ENCODE measurements at places on chromosomes 11 and 22.

GRCh38 chr11:119706029-119706428 is 23.0 kb downstream of the NECTIN1 start:
- DNase-seq, result no peak

- DNase-seq, result no peak
Observed at GRCh38 chr11:35227576-35228327, 88.8 kb downstream of the CD44 start.

DNA sequence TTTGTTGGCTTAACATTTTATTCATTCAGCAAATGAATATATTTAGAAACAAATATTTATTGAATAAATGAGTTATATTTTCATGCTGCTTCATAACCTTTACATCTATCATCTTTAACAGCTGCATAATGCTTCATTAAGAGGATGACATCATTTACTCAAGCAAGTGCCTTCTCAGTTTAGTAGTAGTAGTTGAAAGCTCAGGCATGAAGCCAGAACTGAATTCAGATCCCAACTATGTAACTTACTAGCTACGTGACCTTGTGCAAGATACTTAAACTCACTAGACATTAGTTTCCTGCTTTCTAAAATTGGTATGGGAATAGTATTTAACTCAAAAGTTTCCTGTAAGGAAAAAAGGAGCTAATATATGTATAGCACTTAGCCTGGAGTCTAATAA is 90.3 kb downstream of the TMPRSS5 start:
- DNase-seq, result no peak

GRCh38 chr11:134233729-134234179 is 9.3 kb downstream of the VPS26B start:
- DNase-seq, result no peak

DNA sequence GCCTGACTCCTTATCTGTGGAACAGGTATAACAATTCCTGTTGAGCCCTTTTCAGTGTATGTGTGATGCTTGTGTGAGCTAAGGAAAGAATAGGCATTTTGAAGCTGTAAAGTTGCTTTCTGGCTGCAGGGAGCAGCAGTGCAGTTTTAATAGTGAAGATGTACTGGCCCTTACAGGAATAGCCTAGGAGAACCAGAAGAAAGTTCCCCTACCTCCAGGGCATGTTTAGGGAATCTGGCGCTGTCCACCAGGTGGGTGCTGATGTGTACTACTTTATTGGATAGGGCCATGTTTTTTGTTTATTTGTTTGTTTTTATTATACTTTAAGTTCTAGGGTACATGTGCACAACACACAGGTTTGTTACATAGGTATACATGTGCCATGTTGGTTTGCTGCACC is 11.5 kb downstream of the BMAL1 start:
- no peak for DNase-seq

GRCh38 chr11:93113824-93114223 is 84.0 kb downstream of the SLC36A4 start:
- no peak for DNase-seq

- no peak for DNase-seq
Observed at GRCh38 chr11:44930588-44931302, 19.9 kb downstream of the TP53I11 start.

DNA sequence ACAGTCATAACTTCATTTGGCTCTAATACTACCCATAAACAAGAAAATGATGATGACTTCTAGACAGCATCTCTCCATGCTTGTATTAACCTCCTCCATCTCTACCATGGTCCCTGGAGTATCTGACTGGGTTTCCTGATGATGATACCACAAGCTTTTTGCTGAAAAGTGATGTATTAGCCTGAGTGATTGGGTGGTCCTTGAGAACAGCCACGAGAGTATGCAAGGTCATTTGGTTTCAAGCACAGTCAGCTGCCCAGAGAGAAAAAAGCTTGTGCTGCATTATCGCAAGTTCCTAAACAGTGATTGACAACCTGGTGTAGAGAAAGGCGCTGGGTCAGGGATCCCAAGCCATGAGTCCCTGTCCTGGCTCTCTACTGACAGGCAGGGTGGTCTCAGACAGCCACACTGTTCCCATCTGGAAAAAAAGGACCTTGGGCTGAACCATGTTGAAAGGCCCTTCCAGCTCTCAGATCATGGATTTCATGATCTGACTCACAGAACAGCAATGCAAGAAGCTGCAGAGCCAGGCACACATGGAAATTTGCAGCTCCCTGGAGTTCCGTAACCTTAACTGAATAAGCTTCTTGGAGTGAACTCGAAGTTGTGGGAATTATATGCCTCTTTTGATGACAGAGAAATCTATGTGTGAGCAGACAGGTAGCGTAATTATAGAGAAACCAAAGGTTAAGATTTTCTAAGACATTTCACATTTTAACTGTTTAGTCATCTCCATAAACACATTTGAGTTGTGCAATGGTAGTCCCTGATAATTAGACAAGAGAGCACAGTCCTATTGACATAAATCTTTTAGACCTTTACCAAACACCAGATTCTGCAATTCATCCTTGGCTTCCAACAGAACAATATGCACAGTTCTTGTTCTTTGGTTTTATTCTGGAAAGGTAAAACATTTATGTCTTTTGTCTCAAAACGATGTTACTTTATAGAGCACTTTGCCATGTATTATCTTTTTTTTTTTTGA is 54.1 kb upstream of the UBASH3B start:
- DNase-seq, result peak; percentile 77

DNA sequence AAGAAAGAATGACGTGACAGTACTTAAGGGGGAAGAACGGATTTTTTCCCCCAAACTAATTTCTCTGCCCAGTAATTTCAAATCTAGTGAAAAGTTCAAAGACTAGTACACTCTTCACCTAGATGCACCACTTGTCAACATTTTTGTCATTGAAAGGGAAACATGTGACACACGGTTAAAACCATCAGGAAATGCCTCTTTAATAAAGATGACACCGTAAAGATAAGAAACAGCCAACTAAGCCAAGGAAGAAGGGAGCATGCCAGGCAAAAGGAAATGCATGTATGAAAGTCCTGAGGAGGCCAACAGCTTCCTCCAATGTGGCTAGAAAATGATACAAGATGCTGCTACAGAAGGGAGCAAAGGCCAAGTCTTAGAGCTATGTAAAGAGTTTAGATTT is 49.4 kb downstream of the RSF1 start:
- DNase-seq, result no peak

- no peak for DNase-seq
Observed at GRCh38 chr11:99410636-99411035, 389.9 kb downstream of the CNTN5 start.

DNA sequence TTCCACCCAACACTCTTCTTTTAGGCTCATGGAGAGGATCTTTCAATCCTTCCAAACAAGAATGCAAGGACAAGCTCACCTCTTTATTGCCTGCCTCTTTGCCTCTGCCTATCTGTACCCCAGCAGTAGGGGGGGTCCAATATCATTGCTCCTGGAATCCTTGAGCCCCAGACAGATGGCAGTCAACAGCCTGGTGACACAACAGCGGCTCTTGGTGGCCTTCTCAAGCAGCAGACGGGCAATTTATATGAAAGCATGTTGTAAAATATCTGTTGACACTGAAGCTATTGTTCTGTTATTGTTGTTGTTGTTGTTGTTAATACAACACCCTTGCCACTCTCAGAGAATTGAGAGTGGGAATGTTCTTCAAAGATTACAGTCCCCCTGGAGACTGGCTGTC is 480.0 kb upstream of the CADM1 start:
- no peak for DNase-seq

- DNase-seq, result no peak
Observed at GRCh38 chr11:46001448-46001914, 79.0 kb downstream of the LARGE2 start.

DNA sequence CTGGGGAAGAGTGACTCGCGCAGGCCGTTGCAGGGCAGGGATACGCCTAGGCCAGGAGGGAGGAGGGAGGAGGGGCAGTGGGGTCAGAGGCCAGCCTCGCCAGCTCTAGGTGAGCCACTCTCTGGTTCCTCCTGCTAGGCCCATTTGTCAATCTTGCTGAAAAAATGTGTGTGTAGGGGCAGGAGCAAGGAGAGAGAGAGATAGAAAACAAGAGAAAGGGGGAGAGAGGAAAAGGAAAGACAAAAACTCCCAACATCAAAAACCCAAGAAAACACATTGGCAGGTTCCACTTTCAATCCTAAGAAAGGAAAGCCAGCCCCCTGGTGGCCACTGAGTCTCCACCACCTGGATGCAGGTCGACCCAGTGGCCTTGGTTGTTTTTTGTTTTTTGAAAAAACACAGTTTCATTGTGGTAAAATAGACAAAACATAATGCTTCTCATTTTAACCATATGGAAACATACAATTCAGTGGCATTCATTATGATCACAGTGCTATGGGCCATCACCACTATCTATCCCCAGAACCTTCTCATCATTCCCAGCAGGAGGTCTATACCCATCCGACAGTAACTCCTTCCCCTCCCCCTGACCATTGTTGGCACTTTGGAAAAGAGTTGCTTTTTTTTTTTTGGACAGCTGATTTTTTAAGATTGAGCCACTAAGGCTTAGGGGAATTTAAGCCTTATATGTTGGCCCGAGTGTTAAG is 10.9 kb downstream of the OMP start:
- no peak for DNase-seq

GRCh38 chr11:78790784-78791183 is 216.1 kb upstream of the NARS2 start:
- no peak for DNase-seq

- no peak for DNase-seq
Observed at GRCh38 chr11:121464352-121464946, 11.7 kb upstream of the SORL1-AS1 start.

GRCh38 chr11:60455531-60456042 is at the start of gene MS4A1:
Gene MS4A1, plus strand, starts transcription at chr11:60455847. Its CDS starts 6,528 bp downstream, at chr11:60462375.
- no peak for DNase-seq

DNA sequence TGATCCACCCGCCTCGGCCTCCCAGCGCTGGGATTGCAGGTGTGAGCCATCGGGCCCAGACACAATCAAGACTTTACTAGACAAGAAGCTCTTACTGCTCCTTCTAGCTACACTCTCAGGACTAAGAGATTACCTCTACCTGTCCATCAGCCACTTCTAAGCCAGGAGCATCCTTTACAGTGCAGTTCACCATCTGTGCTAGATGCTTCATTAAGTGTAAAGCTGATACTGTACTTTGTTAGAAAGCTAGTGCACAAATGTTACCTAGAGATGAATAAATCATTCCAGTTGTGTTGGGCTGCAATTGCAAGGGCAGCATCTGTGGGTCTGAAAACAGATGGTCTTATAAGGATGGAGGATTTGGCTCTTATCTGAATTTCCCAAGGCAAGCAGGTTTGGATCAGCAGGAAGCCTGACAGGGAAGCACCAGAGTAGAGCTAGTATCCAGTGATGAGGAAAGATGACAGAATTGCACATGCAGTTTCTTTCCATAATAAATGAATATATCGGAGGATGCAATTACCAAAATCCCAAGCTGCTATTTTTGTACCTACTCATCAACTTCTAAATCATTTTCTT is 58.3 kb downstream of the FAM168A start:
- DNase-seq, result no peak

DNA sequence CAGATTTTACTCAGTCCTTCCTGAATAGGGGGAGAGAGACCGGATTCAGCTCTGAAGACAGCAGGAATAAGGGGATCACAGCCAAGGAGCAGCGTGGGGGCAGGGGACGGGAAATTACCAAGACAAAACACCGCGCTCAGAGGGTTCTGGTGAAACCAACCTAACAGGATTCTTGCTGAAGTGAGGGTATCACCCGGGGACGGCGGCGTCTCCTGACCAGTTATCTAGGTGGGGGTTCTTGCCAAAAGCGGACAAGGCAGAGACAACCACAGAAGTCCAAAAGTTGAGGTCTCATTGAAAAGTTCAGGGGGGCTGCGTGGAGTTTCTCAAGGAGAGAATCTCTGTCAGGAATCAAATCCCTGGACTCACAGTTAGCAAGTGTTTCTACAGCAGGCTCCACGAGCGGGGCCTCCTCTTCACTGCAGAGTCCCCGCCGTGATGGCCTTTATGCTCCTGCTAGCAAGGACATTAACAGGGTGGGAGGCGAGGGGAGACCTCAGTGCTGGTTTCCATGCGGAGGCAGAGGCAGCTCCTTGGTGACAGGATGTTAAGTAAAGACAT is 291.0 kb downstream of the BRD1 start:
- DNase-seq, result no peak

DNA sequence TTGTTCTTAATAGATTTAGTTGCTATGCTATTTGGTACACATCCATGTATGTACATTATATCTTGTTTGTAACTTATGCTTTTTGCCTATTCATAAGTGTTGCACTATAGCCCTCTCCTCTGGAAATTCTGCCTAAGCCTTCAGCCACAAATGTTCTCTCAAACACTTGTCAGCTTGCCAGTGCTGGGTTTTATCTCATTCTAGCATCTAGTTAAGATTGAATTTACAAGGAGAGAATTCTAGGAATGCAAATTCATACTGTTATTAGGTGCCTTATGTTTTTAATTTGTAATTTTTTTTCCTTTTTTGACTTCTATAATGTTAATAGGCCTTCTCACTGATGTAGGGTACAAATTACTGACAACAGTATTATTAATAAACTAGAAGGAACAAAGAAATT is 14.6 kb upstream of the CTSC start:
- DNase-seq, result no peak

- DNase-seq, result no peak
Observed at GRCh38 chr22:23775779-23776375, 3.2 kb downstream of the MMP11 start.

DNA sequence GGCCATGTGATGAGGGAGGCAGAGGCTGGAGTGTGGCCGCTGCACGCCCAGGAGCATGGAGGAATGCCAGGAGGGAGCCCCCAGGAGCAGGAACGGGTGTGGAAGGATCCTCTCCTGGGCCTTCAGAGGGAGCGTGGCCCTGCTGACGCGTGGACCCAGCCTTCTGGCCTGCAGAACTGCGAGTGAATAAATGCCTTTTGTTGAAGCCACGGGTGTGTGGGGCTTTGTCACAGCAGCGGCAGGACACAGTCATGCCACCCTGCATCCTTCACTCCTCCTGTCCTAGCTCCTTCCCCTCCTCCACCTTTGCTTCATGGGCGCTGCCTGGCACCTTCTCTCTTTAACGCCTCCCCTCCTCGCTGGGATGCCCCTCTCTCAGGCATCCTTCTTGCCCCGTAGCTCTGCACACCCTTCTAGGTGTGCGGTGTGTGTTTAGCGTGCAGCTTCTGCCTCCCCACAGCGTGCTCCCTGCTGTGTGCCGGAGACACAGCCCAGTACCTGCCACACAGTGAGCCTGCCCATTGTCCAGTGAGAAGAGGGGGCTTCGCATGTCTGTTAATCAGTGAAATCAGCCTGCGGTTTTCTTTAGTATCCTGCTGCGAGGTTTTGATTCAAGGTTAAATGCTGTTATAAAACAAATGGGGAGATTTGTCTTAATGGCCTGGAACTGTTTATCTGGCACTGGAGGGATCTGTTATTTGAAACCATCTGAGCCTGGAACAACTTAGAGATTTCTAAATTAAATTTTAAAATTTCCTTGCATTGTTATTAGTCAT is 459.6 kb downstream of the TBC1D22A start:
- DNase-seq, result no peak

- no peak for DNase-seq
Observed at GRCh38 chr11:36296884-36297543, 926 bp downstream of the PRR5L start.
